ENCODE measurements at places on chromosomes 1 and 21.
A peak's percentile ranks its signal among the peaks of the same experiment; 100 is the strongest.

GRCh38 chr1:27980216-27980845 lies 20.6 kb downstream of the XKR8 start:
- DNase-seq: no peak

GRCh38 chr1:47692196-47692595 lies 254.4 kb downstream of the FOXD2 start:
- DNase-seq: no peak

- no peak for DNase-seq
These were observed 46.3 kb upstream of the SMYD2 start for GRCh38 chr1:214234635-214235025.

DNA sequence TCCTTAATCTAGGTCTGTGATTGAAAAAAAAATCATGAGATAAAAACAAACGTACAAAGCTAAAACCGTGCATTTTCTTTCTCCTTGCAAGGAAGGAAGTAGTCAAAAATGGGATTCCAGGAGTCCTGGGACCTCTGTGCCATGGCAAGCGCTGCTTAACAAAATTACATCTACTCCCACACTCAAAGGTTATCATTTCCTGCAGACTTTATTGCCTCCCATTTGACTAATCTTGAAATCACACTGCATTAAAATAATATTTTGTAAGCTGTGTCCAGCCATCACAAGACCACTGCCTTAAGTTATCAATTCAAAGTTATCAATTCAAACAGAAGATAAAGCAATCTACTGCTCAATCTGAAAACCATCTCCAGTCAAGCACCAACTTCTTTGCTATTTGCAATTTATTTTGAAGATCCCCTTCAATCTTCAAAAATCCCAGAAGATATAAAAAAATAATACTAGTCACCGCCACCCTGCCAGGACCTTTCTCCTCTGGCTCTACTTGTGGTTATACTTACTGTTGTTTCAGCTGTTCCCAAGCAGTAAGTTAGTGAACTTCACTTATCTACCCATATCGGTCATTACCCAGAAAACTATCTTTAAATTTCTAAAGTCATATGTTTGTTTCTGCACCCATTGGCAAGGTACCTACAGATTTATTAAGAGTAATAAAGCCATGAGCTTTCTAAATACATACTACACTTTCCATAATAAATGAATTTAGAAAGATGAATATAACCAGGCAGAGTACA lies 38.1 kb upstream of the RAP1GAP start:
- no peak for DNase-seq

- no peak for DNase-seq
These were observed 1093.2 kb downstream of the ADGRL2 start for GRCh38 chr1:82893712-82894470.

DNA sequence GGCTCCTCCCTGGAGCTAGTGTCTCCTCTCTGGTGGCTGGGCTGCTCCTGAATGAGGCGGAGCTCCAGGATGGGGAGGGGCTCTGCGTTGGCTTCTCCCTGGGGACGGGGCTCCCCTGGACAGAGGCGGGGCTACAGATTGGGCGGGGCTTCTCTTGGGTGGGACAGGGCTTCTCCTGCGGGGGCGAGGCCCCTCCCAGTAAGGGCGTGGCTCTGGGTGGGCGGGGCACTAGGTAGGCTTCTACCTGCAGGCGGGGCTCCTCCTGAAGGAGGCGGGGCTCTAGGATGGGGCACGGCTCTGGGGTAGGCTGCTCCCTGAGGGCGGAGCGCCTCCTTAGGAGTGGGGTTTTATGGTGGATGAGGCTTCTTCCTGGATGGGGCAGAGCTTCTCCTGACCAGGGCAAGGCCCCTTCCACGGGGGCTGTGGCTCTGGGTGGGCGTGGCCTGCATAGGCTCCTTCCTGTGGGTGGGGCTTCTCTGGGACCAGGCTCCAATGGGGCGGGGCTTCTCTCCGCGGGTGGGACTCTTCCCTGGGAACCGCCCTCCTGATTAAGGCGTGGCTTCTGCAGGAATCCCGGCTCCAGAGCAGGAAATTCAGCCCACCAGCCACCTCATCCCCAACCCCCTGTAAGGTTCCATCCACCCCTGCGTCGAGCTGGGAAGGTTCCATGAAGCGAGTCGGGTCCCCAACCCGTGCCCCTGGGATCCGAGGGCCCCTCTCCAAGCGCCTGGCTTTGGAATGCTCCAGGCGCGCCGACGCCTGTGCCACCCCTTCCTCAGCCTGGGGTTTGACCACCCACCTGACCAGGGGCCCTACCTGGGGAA lies 22.7 kb upstream of the ARF1 start:
- no peak for DNase-seq

- no peak for DNase-seq
These were observed 36.3 kb downstream of the EDN2 start for GRCh38 chr1:41447995-41448770.

- DNase-seq: no peak
These were observed 168.5 kb downstream of the SMYD3 start for GRCh38 chr1:246338546-246338945.

- no peak for DNase-seq
These were observed 386.1 kb downstream of the RWDD3 start for GRCh38 chr1:95620076-95620475.

DNA sequence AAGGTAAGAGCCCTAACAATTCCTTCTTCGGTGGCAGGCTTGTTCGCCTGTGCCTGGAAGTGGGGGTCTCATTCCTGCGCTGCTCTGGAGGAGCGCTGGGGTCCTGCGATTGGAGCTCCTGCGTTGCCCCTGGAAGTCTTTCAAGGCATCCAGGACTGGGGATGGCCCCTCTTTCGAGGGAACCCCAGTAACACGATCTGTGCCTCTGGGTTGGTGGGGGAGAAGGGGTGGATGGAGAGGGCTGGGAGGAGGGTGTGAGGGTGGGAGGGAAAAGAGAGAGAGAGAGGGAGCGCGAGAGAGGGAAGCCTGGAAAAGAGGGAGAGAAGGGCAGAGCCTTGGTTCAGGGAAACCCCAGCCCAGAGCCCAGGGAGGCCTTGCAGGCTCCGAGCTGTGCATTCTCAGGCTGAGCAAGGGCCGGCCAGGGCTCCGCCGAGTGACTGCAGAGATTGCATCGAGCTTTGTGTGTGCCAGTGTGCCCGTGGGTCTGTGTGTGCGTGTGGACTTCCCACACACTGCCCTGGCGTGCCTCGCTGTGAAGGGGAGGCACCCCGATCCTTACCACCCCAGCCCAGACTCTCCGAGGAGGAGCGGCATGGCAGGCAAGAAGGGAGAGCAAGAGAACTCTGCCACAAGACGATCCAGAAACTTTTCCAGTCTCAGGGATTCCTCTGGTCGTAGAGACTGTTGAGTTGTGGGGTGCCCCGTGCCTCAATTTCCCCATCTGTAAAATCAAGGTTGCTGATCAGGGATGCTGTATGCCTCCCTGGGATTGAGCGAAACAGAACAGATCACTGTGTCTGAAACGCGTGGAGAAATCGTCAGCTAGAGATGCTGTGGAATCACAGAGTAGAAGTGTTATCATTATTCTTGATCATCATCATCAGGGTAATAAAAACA lies 619 bp downstream of the BCL9 start:
- DNase-seq: peak; percentile 92

DNA sequence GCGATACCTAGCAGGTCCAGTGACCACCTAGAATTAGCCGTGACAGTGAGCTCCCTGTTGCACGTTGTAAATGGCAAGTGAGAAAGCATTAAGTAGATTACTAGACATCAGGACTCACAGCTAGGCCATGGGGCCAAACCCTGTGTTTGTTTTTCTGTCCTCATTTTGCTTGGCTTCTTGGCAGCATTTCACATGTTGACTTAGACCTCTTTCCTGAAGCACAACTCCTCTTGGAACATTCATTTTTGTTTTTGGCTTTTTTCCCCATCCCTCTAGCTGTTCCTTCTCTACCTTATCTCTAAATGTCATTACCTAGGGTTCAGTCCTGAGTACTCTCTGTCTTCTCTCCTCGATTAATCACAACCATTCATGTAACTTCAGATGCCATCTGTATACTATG lies 16.9 kb upstream of the PTPN14 start:
- DNase-seq: no peak

GRCh38 chr1:6096243-6097116 lies 50.8 kb downstream of the KCNAB2 start:
- DNase-seq: peak; percentile 26

DNA sequence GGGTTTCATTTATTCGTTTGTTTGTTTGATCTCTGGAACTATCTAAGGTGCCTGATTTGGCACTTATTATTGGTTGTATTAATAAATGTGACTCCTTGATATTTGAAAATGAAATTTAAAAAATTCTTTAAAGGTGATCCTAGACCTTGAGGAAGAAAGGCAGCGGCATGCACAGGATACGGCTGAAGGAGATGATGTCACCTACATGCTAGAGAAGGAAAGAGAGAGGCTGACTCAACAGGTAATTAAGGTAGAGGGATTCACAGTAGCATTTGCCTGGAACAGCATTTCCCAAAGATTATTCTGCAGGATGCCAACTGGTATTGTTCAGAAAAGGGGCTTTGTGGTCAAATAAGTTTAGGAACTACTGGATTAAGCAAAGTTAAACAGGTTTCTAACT lies 54.4 kb upstream of the WNT2B start:
- DNase-seq: no peak

DNA sequence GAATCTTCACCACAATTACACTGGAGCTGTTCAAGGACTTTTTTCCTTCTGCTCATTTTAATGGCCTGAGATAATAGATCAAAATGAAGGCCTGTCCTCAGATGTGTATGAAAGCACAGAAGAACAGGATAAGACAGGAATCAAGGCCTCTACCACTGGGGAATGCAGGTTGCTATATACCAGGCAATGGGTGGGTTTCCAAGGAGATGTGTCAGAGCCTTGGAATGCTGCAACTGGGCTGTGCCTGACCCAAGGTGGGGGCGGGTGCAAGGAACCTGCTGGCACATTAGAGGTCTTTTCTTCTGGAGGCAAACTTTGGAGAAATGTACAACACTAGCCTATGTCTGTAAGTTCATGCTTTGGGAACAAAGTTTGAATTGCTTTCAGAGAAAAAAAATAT lies 21.7 kb upstream of the LAMC2 start:
- DNase-seq: no peak
